Stimulated activated CD8-positive, alpha-beta memory T cell treated with anti-CD3 and anti-CD28 coated beads, Interleukin-15, amount 100 ng/mL, for 1 hour (primary cell): ENCODE measurements at places on chromosomes 13 and 19.

GRCh38 chr19:55080968-55081769, 5.5 kb downstream of the EPS8L1 start:
- DNase-seq = peak; percentile 83

DNA sequence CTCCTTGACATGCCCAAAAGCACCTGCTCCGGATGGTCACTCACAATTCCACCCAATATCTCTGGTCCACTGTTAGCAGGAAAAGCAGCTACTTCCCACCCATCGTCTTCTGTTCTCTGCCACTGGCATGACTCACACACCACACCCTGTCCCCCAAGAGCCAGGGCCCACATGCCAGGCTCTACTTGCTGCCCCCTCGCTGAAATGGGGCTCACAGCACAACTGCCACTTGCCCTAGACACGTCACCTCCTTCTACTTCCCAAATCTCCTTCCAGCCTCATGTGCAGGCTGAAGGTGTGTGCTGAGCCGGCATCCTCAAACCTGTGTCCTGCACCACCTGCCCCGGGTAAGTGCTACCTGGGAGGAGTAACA, 65.0 kb downstream of the TBC1D4 start:
- DNase-seq = no peak

- DNase-seq = no peak
Observed at GRCh38 chr13:97502181-97502580, 68.2 kb downstream of the RAP2A start.

- no peak for DNase-seq
Observed at GRCh38 chr19:11814700-11815035, 595 bp downstream of the ZNF440 start.

- DNase-seq = no peak
Observed at GRCh38 chr13:42445354-42445753, 128.6 kb upstream of the TNFSF11 start.

- DNase-seq = no peak
Observed at GRCh38 chr13:108755083-108755482, 125.7 kb downstream of the MYO16 start.
